ENCODE measurements at places on chromosomes 7 and 10.

GRCh38 chr10:100192350-100192749 lies 6.5 kb upstream of the ERLIN1 start:
- no peak for DNase-seq

GRCh38 chr7:2979201-2979631 lies 64.5 kb downstream of the CARD11 start:
- no peak for DNase-seq

GRCh38 chr10:116185199-116185867 lies 87.7 kb downstream of the GFRA1 start:
- no peak for DNase-seq

GRCh38 chr7:79282070-79282694 lies 171.3 kb downstream of the MAGI2 start:
- DNase-seq = no peak

DNA sequence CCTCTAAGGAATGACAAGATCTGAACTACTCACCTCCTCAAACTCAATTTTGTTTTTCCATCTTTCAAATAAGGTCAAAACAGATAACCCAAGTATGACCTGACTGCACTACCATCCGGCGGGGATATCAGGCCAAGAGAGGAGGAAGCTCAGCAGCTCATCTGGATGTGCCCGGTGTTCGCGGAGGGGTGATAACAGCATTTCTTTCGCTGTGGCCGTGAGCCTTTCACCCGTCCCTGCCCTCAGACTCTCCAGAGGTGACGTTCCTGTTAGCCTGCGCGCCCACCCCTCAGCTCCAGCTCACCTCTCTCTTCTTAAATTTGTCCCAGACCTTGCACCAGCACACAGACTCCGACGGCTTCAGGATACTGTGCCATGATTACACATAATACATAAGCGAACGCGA lies 526 bp downstream of the ZNF248 start:
- DNase-seq = no peak

DNA sequence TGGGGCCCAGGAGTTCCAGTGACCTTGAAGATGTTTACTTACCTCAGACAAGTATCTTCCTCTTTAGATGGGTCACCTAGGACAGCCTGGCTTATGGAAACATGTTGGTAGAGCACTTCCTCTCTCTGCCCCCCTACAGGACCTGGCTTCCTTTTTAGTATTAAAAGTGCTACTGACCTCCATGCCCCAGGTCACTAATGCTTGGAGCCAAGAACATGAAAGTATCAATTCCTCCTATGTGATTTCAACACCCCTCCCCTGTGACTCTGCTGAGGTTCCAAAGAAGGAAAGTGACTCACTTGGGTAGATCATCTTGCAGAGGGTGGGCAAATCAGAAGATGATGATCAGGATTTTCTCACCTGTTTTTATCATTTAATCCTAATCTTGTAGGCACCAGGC lies 125.3 kb upstream of the CCDC6 start:
- DNase-seq = no peak

DNA sequence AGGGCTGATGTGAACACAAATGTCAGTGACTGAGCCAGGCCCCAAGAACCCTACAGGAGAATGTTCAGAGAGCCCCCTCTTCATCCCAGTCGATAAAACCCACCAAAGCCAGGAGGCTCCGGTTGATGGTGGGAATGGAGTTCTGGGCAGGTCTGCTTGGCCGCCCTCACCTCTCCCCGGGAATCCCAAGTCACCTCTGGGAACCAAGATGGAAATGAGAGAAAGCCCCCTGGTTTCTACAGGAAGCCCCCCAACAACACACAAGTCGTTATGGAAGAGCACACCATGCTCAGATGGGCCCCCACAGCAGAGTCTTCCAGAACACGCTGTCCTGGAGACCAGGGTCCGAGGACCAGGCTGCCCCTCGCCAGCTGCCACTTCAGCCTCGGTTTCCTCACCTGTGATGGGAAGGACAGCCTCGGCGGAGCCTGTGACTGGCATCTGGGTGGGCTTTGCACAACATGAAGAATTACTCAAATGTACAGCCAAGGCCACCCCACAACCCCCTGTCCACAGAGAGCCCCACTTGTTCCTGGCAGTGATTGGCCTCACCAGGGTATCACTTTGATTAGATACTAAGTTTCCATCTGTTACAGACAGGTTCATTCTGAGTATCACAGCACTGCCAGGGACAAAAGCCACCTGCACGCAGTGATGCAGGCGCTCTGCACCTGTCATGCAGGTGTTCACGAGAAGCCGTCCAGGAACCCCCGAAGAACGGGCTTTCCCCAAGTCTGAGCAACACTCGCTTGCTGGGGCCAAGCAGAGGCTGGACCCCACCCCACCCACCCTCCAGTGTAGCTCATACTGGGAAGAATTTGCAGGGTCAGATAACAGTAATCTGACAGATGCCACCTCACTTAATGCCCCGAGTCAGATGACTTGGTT lies 57.6 kb downstream of the MKI67 start:
- no peak for DNase-seq

GRCh38 chr7:70649323-70649722 lies 482.6 kb upstream of the GALNT17 start:
- no peak for DNase-seq

GRCh38 chr10:73093922-73094850 lies 2.5 kb downstream of the P4HA1 start:
- no peak for DNase-seq

DNA sequence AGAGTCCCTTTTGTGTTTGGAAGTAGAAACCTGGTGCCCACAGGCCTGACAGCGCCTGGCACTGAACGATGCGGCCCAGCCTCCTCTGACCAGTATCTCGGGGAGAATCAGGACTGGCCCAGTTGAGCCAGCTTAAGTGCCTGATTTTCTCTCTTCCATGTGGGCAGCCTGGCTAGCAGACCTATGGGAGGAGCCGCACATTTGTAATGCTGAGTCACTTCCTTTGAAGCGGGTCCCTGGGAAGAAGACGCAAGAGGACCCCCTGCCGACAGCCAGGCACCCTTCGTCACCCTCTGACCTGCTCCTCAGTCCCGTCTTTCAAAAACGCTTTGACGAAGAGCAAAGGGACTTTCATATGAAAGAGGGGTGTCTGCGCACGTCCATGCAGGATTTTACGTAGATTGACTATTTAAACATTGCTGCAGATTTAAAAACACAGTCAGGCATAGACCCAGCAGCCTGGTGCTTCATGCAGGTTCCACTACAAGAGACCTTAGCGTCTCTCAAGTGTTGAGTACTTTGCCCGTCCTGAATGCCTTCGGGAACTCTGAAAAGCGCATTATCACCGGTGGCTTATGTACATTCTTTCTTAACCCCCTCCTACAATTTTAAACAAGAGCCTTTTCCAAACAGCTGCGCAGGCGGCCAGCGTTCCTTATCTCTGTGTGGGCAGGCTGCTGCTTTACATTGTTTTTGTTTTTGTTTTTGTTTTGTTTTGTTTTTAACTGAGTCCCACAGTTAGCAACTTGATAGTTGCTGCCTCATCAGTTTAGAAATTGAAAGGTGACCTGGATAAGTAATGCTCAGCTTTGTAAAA lies 36.5 kb upstream of the AP5Z1 start:
- no peak for DNase-seq

DNA sequence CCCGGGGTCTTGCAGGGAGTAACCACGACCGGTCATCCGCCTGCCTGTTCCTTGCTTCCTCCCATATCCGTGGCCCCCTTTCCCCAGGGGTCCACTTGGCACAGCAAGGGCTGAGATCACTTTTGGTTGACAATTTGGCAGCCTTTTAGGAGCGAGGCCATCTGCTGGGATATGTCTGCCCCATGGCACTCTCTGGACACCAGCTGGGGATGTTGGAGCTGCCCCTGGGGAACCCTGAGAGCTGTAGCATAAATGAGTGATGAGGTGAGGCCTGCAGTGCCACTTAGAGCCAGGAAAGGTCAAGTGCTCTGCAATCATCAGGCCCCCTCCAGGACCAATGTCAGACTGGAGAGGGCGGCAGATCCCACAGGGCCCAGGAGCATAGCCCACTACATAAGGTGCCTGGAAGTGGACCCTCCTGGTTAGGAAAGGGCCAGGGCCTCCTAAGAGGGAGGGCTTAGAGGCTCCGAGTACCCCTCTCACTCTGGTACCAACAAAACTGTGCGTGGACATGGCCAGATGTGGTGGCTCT lies 92.1 kb downstream of the HIP1 start:
- DNase-seq = no peak

GRCh38 chr10:3482200-3482993 lies 302.6 kb downstream of the KLF6 start:
- DNase-seq = no peak

DNA sequence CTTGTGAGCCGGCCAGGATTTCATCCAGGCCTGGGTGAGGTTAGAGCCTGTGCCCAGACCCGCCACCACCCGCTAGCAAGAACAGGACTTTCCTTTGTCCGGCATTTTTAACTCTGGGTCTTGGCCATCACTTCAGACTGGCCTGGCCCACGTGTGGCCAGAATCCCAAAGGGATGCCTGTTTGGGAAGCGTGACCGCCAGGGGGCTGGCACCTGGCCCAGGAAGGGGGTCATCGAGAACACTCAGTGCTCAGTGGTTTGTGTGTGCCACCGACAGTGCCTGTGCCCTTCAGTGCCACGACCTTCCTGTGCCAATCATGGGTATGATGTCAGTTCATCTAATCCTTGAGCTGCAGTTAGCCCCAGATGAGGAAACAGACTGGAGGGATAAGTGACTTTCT lies 85.0 kb downstream of the ZMIZ1 start:
- DNase-seq = no peak

- no peak for DNase-seq
Observed at GRCh38 chr10:93622942-93623341, 10.6 kb downstream of the PDE6C start.

DNA sequence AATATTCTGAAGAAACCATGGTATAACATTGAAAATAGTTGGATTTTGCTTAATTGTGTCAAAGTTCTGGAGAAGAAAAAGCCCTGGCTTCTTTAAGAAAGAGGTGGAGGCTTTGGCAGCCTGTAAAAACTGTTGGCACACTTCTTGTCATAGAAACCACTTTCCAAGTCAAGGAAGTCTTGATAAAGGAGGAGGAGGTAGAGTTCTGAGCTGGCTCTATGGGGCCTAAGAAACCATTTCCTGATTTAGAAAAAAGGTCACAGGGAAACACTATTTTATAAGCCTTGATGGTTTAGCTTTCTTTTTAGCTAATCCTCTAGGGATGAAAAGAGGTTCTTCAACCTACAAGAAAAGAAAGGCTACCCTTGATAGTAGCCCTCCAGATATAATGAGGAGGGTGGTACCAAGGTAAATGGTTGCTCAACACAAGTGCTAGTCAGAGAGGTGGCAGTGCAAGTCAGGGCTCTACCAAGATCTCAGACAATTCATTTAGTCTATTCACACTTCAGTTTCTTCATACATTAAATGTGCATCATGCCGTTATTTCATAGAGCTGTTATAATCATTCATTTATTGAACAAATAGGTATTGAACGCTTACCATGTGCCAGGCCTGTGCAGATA lies 346.9 kb downstream of the RNLS start:
- no peak for DNase-seq

DNA sequence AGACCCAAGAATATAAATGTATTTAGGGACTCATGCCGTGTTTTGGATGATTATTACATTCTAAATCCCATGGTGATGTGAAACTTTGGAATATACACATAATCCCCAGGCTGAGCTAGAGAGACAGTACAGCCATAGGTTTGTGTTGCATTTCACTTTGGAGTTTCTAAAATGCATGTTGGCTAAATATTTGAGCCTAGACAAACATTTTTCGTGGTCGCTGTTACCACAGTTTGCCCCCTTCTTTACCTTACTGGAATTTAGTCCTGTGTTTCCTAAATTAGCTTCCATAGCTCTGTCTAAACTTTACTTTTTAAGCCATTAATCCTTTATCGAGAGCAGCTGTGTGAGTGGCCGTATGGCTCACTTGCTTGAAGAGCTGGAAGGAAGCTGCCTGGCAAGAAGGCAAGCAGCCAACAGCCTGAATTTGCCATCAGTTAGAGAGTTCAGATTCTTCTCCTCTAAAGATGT lies 192.0 kb downstream of the BICC1 start:
- no peak for DNase-seq

GRCh38 chr7:2527505-2528467 lies 8.2 kb downstream of the LFNG start:
- no peak for DNase-seq

- DNase-seq = no peak
Observed at GRCh38 chr10:48656914-48657305, 27.8 kb upstream of the WDFY4 start.

- no peak for DNase-seq
Observed at GRCh38 chr10:70523549-70523948, 45.0 kb downstream of the PALD1 start.

GRCh38 chr7:158959021-158959717 lies 102.8 kb downstream of the DYNC2I1 start:
- DNase-seq = no peak

GRCh38 chr10:1209355-1209979 lies 153.3 kb downstream of the WDR37 start:
- no peak for DNase-seq

DNA sequence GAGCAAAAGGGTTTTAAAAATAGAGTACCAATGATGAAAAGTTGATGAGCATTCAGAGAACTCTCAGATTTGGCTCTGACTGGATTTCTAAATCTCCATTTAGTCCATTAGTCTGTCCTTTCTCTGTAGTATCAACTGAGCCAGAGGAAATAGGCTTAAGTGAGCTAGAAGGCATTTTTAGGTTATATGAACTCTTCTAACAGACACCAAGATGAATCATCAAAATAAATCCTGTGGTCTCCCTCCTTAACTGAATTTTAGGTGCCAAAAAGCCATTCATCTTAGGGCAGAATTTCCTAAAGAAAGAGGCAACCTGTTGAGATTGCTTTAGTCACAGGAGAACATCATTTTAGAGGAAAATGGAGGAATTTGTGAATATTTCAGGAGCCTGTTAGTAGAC lies 305.1 kb downstream of the AUTS2 start:
- no peak for DNase-seq

GRCh38 chr10:79378383-79378646 lies 31.0 kb downstream of the PPIF start:
- DNase-seq = no peak

- no peak for DNase-seq
Observed at GRCh38 chr7:67894746-67895145, 898.1 kb downstream of the TYW1 start.

DNA sequence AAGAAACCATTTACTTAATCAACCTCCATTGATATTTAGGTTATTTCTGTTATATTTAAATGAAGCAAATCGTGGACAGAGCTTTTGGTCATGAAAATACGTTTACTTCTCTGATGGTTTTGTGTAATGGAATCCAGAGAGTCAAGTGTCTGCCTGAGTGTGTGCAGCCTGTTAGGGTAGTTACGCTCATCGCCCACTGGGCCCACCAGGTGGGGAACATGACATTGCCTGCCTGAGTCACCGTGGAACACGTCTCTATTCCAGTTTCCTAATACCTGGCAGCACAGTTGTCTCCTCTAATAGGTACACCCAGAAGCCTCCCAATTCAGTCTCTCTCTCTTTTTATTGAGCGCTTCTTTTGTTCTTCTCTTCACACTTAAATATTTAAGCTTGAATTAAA lies 91.0 kb downstream of the ADCY1 start:
- no peak for DNase-seq

Data from activated CD8-positive, alpha-beta memory T cell treated with anti-CD3 and anti-CD28 coated beads for 1 hour (primary cell).